Stimulated activated CD4-positive, alpha-beta T cell treated with anti-CD3 and anti-CD28 coated beads, TNF-alpha, amount 100 ng/mL, for 4 hours (primary cell): ENCODE measurements at places on chromosomes 11 and 22.

DNA sequence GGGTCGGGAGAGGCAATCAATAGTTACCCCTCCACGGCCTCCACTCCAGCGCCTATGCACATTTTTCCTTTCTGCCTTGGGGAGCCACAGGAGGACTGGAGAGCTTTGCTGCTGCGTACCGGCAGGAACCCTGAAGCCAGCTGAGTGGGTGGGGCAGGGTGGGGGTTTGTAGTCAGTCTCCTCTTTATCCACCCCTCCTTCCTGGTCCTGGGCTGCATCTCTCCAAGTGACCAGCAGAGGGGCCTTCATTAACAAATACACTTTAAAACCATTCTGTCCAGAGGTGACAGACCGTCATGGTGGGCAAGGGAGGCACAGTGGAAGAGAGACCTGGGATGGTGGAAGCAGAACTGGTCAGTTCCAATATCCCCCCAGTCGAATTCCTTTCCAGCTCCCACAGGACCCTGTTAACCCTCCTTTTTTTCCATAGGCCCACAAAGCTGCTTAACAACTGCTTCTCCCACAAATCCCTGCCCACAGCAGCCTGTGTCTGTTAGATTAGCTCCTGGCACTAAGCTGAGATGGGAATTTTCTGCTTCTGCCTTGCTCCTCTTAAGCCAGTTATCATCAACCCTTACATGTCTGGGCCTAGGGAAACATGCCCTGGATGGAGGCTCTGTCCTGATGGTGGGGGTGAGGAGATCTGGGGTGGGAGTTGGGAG lies 3.9 kb upstream of the ABCG4 start:
- no peak for DNase-seq

DNA sequence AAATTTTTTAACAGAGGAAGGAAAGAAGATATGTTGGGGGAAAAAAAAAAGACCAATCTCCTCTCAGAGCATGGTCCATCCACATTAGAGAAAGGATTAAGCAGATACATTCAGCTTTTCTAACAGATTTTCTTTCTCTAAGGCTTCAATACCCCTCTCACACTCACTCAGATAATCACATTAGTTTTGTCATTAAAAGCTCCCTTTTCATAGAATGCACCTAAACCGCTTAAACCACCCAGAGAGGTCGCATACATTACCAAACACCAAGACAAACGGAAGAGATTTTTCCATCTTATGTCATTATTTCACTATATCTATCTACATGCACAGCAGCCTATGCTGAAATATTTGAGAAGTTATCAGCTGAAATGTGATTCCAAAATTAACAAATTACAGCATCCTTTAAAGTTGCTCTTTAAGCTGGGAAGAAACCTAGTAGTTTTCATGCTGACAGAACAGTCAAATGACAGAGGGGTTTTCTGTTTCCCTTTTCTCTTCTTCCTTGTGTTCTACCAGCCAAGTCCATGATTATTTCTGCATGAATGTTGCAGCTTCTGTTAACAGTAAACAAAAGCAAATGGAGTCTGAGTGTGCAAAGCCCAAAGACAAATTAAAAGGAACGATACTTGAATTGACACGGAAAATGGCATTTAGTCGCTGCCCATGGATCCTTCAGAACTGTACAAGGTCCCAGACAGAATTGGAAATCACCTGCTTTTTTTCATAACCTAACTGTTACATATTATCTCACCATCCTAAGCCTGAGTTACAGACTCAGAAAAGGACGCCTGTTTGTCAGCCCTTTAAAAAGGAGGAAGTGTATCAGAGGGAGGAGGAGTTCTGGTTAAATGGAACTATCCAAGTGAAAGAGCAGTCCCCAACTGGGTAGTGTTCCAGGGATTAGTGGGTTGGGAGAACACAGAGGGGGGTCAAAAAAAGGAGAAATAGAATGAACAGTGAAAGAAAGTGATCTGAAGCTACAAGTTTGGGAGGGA lies 54.6 kb downstream of the PRCP start:
- no peak for DNase-seq

DNA sequence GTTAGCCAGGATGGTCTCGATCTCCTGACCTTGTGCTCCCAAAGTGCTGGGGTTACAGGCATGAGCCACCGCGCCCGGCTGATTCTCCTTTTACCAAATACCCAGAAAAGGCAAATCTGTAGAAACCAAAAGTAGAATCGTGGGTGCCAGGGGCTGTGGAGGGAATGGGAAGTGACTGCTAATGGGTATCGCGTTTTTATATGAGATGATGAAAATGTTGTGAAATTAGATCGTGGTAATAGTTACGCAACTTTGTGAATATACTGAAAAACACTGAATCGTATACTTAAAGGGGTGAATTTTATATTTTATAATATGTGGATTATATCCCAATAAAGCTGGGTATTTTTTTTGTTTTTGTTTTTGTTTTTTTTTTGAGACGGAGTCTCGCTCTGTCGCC lies 48.2 kb upstream of the CREB3L1 start:
- DNase-seq, result no peak

- no peak for DNase-seq
These were observed 37.4 kb downstream of the PRDM10 start for GRCh38 chr11:129965248-129965647.

- DNase-seq, result no peak
These were observed 58.0 kb upstream of the CCND1 start for GRCh38 chr11:69582756-69583467.

DNA sequence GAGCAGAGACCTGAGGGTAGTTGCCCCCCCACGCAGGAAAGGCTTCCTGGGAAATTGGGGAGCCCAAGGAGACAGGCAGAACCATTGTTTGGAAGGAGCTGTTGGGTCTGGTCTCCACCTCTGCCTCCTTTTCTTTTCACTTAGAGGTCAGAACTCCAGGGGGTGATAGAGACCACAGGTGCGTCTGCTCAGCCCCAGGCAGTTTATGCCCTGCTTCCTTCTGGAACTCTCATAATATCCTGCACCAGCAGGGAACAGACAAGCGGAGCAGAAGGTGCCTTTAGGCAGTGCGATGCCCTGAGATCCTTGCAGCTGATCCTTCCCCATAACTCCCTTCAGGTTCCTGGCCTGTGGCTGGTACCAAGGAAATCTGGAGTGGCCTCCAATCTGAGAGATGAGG lies 120.2 kb downstream of the NECTIN1 start:
- no peak for DNase-seq

GRCh38 chr11:76602431-76602861 lies 68.1 kb downstream of the LRRC32 start:
- no peak for DNase-seq

DNA sequence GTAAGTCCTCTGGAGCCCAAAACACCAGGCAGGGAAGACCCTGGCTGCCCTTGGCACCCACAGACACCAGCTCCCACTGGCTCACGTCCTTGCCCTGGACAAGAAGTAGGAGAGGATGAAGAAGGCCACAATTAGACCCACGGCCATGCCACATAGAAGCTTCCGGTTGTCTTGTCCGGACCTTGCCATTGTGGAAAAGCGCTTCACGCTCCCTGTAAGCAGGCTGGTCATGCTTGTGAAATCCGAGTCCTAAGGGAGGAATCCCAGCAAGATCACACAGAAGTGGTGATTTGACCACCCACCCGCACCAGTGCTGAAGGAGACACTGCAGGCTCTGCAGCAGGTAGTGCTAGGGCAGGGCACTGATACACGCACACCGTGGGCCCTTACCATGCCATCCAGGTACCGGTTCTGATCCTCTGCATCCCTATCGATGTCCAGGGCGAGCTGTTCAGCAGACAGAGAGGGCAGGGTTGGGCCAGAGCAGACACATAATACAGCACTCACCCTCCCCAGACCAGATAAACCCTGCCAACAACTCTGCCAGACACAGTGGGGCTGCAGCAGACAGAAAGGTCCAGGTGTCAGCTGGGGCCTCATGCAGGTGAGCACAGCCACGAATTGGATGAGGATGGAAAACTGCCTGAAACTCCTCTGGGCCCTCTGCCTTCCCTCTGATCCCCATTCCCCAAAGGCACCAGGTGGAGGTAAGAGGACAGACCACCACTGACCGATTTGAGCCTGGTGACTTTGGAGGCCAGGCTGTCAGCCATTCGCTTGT lies 1.8 kb downstream of the BET1L start:
- DNase-seq, result no peak

GRCh38 chr22:37016134-37016910 lies 2.9 kb downstream of the TST start:
- DNase-seq, result no peak

DNA sequence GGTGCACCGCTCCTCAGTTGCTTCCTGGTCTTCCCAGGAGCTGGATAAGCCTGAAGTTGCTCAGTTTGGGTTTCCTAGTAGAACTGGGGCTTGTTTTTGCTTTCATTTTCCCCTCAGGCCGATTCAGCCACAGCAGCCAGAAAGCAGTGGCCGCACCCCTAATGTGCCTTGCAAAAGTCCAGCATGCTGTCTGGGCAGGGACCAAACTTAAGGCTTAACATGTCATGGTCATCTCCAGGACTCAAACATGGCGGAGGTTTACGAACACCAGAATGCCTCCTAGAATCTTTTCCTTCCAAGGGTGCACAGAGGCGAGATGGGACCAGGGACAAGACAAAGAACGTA lies 2.5 kb downstream of the GNG3 start:
- no peak for DNase-seq

- DNase-seq, result no peak
These were observed 3.8 kb upstream of the OR10D3 start for GRCh38 chr11:124179310-124179709.

DNA sequence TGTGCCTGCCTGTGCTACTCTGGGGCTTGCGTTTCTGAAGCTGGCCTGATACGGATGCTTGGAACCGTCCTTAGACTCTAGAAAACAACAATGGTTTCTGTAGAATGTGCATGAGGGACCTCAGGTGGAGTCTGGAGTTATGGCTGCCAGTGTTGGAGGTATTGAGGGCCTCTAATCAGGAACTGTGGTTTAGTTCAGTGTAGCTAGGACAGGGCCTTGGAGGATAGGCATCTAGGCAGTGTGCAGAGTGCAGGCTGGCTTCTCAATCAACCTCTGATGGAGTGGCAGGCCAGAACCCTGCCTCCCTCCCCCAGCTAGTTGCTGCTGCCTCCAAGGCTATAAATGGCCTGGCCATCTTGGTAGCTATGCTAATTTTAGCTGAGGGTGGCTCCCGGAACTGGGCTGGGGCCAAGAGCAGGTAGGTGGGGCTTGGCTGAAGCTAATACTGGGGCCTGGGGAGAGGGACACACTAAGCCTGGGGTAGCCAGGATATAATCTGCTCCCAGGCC lies 4.0 kb downstream of the STIM1 start:
- no peak for DNase-seq

DNA sequence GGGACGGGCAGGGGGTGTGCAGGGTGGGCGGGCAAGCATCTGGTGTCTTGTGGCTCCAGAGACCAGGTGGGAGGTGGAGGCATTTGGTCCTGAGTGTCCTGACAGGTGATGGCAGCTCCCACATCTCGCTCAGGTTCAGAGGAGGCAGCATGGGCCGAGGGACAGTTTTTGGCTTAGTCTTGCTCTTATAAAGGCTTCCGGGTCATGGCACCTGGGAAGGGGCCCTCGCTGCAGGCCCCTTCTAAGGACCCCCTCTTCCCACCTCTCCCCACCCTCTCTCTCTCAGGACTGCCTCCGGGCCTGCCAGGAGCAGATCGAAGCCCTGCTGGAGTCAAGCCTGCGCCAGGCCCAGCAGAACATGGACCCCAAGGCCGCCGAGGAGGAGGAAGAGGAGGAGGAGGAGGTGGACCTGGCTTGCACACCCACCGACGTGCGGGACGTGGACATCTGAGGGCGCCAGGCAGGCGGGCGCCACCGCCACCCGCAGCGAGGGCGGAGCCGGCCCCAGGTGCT lies 9.9 kb downstream of the CCND1 start:
- DNase-seq, result no peak

DNA sequence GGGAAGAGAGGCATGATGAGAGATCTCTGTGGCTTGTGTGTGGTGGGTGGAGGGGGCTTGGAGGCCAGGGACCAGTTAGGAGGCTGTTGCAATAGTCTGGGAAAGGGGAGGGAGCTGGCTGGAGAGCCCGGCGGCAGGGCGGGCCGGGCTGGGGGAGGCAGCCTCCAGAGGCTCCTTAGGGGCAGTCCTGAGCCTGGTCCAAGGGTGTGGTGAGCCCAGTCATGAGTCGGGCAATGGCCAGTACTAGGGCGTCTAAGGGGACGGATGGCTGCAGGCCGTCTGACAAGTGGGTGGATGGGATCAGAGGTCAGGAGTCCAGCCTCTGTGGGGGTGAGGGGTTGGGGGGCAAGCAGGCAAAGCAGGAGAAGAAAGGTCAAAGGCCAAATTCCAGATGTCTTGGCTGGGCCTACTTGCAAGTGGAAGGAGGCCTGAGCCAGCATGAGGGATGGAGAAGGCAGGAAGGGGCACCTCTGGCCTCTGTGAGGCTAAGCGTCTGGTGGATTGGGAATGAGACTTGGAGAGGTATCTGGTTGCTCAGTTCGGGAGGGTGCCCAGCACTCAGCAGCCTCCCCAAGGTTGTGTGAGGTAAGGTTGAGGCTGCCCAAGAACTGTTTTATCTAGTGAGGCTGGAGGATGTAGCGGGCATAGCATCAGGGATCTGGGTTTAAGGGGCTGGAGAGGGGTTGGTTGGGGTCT lies 6.0 kb upstream of the CD248 start:
- DNase-seq, result no peak

DNA sequence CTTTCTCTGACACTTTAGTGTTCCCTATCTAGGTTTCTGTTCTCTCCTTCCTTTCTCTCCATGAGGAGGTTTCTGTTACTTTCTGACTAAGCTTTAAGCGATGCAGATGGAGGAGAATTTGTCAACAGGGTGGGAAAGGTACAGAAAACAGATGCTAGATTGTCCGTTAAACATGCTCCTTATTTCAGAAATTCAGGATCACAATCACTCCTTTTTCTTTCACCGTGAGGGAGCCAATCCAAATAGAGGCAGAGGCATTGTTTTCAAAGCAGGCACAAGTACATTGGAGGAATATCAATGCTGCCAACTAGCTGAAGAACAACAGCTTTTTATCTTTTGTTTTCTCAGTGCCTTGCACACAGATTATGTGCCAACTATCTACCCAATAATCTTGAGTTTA lies 215.7 kb upstream of the FOLH1 start:
- no peak for DNase-seq

GRCh38 chr11:119486691-119487259 lies 63.8 kb upstream of the THY1 start:
- DNase-seq, result no peak

DNA sequence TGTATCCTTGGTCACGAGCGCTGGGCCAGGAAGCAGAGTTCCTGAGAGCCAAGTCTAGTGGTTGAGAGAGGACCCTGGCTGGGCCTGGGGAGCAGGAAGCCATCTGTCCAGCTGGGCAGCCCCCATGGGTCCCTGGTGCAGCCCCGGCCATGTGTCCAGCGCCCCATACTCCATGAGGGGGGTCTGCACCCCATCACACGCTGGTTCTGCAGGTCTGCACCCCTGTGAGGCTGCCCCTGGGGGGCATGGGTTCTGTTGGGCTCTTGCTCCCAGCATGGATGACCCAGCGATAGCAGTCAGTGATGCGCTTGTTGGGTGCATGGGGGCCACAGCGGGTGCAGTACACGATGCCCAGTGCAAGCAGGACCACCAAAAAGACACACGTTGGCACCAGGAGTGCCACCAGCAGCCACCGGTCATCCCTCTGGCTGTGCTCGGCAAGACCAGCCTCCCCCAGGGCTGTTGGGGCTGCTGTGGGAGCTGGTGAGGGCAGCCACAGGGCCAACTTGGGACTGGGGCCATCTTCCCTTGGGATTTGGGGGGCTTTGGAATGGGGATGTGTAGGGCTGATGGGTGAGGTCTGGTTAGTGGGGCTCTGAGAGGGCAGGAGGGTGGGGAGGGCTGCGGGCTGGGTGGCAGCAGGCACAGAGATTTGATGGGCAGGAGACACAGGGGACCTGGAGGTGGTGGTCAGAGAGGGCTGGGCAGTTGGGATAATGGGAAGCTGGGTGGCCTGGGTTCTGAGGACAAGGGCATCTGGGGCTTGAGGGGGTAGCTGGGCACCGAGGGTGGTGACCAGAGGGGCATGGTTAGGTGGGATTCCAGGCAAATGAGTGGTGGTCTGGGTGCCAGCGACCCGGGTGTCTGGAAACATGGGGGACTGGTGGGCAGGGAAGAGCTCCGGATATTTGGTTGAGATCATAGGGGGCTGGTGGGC lies 2.0 kb downstream of the CD248 start:
- no peak for DNase-seq
